Naive thymus-derived CD4-positive, alpha-beta T cell (primary cell): ENCODE measurements at places on chromosomes 12 and 14.

DNA sequence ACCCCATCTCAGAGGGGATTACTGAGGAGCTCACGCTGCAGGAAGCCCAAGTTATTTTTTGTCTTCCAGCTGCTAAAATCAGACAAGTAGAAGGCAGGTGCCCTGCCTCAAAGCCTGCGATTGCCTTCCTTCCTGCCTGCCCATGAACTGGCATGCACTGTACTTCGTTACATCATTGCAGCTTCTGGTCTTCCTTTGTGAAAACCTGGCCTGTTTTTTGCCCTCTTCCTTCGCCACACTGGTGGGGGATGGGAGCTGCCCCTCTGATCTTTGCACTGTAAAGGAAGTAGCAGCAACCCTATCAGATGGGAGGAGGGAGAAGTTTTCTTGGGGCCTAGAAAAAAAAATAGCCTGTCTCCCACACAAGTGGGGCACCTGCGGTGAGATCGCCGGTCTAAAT is 1098.7 kb downstream of the BCL11B start:
- no peak for DNase-seq

GRCh38 chr14:75460394-75460793 is 32.6 kb downstream of the JDP2 start:
- DNase-seq = no peak

- DNase-seq = peak; percentile 25
These were observed at the start of gene YBX3 for GRCh38 chr12:10722905-10723746. TSS of gene YBX3 (minus strand) at chr12:10723323. CDS start at chr12:10723111, 212 bp downstream.

- no peak for DNase-seq
These were observed 582.3 kb downstream of the KCNH5 start for GRCh38 chr14:62462988-62463387.

DNA sequence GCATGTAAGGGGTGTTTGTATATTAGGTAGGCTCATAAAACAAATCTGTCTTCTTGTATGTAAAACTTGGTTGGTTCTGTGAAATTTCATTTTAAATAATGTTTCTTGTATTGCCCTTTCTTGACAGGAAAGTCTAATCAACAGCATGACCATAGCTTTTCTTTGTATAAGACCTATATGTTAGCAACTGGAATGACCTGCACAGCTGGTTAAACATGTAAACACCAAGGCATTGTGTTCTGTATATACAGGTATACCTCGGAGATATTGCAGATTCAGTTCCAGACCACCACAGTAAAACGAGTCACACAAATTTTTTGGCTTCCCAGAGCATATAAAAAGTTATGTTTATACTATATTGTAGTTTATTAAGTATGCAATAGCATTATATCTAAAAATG is 183.6 kb downstream of the ERC1 start:
- DNase-seq = no peak

- no peak for DNase-seq
These were observed 325.9 kb downstream of the ADAMTS20 start for GRCh38 chr12:43226151-43226550.

DNA sequence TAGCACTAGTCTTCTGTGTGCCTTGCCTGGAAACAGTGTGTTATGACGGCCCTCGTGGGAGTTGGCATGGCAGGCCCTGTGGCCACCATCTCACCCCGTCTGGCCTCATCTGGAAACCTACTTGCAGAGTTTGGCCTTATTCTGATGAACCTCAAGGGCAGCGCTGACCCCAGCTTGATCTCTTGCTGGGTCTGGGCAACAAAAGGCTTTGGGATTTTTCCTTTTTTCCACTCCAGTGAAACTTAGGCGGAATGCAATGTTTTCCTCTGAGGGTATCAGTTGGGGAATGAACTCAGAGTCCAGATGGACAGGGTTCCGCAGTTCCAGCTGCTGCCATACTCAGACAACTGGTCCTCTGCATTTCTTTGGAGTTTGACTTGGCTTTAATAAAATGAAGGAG is 15.9 kb downstream of the CACNA1C start:
- DNase-seq = no peak

DNA sequence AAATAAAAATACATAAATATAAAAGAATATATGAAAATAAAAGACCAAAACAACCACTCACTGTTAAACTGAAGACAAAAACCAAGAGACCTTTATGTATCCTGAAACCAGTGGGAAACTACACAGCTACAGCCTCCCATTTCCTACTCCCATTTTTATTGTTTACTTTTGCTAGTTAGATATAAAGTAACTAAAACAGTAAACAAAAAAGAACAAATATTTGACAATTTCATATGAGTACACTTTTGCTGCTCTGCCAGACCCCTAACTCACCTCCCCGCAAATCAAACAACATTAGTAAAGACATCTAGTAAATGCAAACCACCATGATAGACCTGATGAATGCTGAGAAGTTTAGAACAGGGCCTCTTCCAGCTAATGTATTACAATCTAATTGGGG is 97.1 kb downstream of the BCL2L14 start:
- DNase-seq = no peak
